ENCODE measurements at places on chromosomes 7 and 10.

GRCh38 chr7:94311515-94311914, 83.2 kb upstream of the COL1A2 start:
- DNase-seq: no peak

GRCh38 chr10:87659571-87660483, at the start of gene PAPSS2:
PAPSS2 (plus strand) TSS chr10:87659878; CDS start chr10:87659982, 104 bp downstream.
- no peak for DNase-seq

DNA sequence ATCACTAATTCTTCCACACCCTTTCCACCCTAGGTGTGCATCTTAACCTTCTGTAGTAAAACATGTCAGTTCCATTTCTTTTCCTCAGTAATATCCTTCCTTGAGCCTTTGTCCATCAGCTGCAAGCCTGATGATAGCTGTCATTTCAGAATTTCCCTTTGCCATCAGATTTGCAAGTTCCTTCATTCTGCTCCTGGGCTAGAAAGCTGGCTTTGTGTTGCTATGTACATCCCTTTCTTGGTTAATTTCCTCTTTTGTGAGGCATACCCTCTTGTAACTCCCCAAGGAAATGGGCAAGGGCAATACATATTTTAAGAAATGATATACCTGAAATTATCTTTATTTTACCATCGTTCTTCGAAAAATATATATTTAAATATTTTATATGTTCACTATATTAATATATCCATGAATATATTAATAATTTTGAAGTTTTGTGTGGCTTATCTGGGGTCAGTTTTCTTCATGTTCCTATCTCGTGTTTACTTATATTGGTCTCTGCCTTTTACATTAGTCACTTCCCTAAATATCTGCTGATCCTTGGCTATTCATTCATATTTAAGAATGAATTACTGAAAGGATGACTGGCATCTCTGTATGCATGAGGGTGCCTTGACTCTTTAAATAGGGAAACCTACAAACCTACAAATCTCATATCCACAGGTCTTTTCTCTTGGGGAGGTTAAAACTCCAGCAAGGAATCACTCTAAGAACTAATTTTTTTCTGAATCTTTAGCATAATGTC, 143.8 kb downstream of the ZNF22 start:
- no peak for DNase-seq

DNA sequence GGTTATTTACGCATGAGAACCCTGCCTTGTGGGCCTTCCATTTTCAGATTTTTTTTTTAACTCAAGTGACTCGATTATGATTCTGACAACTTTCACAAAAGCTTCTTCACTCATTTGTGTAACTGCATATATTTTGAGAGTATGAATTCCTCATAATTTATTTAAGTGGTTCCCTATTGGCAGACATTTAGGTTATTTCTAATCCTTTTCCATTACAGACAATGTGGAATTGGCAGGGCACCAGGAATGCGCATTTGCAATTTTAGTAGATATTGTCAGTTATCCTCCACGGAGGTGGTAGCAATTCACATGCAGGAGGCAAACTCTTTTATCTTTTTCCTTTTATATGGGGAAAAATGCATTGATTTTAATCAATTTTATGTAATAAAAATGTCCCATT, 2.5 kb downstream of the TMEM176B start:
- no peak for DNase-seq

GRCh38 chr10:1424648-1425047, 312.7 kb downstream of the ADARB2 start:
- DNase-seq: no peak

- no peak for DNase-seq
Measured at GRCh38 chr7:68267486-68267885, 1270.9 kb downstream of the TYW1 start.

GRCh38 chr7:13532028-13532753, 457.3 kb downstream of the ETV1 start:
- DNase-seq: no peak

GRCh38 chr7:15446722-15447121, 115.1 kb downstream of the AGMO start:
- DNase-seq: no peak

- DNase-seq: peak; percentile 22
Measured at GRCh38 chr10:69684020-69684980, 54.3 kb downstream of the FAM241B start.
